Spinal cord (tissue), 10 donors: ENCODE measurements at places on chromosomes 3 and 15. TPM values are rescaled to one million over a fixed set of nuclear protein-coding genes. Genes with fewer than 3 reads are reported as not detected.

The COL6A5 gene
- total RNA-seq: 0.06 TPM

The LDHAL6B gene
- total RNA-seq: not detected

The ARL14 gene
- total RNA-seq: not detected

The GOLGA8H gene
- total RNA-seq: 2.2 TPM

The VEPH1 gene
- total RNA-seq: 6.2 TPM

The POLQ gene
- total RNA-seq: 2.8 TPM

The MCTP2 gene
- 6.2 TPM for total RNA-seq

The PODXL2 gene
- total RNA-seq: 73.4 TPM

The NME9 gene
- 5.6 TPM for total RNA-seq

The IL16 gene
- 4.3 TPM for total RNA-seq

The SYNM gene
- 32.5 TPM for total RNA-seq

The NPRL2 gene
- 33.2 TPM for total RNA-seq

The TMCO5A gene
- total RNA-seq: not detected

The GCHFR gene
- 14.2 TPM for total RNA-seq

The MIX23 gene
- 19.3 TPM for total RNA-seq

The GCNT3 gene
- total RNA-seq: 0.22 TPM

The IL5RA gene
- 9.4 TPM for total RNA-seq

The POPDC2 gene
- 4.6 TPM for total RNA-seq

The VGLL3 gene
- total RNA-seq: 7.8 TPM

The SPESP1 gene
- 7.6 TPM for total RNA-seq

The FANCI gene
- 19.7 TPM for total RNA-seq

The C3orf85 gene
- not detected for total RNA-seq

The GABRB3 gene
- total RNA-seq: 28.7 TPM

The CNTN3 gene
- total RNA-seq: 24.1 TPM

The COLQ gene
- 10.5 TPM for total RNA-seq

The SOX2 gene
- 82.5 TPM for total RNA-seq

The FSIP1 gene
- 7.3 TPM for total RNA-seq

The THAP10 gene
- total RNA-seq: 6.6 TPM

The LYZL4 gene
- not detected for total RNA-seq

The STRIT1 gene
- not detected for total RNA-seq

The CPN2 gene
- total RNA-seq: not detected

The NR1I2 gene
- 0.50 TPM for total RNA-seq

The ZNF80 gene
- not detected for total RNA-seq

The PRSS50 gene
- not detected for total RNA-seq

The GABRA5 gene
- total RNA-seq: 7.9 TPM

The DGKG gene
- total RNA-seq: 5.6 TPM
